ENCODE measurements at places on chromosomes 3 and 15.

DNA sequence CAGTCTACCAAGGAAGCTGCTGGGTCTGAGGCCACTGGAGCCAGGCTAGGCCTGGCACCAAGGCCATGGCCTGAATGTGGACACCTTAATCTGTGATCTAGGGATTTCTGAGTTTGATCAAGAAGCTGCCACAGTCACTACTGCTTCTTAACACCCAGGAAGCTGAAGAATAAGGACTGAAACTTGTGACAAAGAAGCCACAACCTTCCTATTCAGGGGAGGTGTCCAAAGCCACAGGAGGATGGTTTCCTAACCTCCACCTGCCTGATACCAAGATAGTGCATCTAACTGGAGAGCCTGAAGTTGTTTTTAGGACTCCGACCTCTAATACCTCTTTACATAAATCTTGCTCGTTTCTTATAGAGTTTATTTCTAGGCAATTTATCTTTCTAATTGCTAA, 5.5 kb upstream of the ANO10 start:
- no peak for DNase-seq

GRCh38 chr3:76352051-76352450, 566.7 kb upstream of the ZNF717 start:
- DNase-seq: no peak

GRCh38 chr15:101773496-101774100, 29.7 kb upstream of the OR4F6 start:
- DNase-seq: no peak

DNA sequence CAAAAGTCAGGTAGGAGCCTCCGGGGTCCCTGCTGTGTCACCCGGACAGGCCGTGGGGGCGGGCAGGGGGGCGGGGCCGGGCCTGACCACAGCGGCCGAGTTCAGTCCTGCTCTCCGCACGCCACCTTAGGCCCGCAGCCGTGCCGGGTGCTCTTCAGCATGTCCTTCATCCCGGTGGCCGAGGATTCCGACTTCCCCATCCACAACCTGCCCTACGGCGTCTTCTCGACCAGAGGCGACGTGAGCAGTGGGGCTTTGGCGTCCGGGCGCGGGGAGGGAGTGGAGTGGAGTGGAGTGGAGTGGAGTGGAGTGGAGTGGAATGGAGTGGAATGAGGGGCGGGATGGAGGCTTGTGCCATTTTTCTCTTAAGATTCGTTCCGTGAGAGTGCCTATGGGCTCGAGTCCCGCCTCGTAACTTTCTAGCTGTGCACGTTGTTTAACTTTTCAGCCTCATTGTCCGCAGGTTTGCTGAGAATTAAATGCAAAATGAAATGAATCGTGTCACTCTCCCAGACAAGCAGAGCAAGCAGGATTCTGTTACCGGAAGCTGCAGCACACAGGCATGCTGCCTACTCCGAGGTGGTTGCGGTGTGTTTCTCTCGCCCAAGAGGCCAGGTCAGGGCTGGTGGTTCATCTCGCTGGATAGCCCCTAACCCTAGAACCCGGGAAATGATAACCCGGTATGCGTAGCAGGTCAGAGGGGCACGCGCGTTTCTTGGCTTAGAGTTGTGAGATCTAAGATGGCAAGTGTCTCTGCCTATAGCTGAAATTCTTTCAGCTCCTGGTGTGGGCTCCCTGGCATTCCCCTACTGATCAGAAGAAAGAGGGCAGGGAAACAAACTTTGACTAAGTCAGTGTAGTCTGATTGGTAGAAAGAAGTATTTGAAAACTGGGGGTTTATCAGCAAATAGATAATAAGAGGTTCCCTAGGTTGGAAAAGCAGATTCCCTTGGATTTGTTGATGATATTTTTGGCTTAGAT, at the start of gene FAH:
TSS of gene FAH (plus strand) at position 104 of the 981 bp plus-strand sequence. CDS start at position 160, 56 bp downstream.
- DNase-seq: peak; percentile 47

DNA sequence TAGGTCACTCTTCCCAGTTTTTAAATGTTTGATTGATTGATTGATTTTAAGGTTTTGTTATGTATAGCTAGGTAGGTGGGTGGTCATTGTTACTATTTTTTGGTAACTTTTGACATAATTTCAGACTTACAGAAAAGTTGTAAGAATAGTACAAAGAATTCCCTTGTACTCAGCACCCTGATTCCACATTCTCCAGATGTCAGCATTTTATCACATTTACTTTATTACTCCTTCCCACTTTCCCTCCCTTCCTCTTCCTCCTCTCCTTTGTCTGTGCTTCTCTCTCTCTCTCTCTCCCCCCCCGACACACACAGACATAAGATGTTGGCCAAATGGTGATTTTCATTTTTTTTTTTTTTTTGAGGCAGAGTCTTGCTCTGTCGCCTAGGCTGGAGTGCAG, 14.8 kb downstream of the IDH3A start:
- DNase-seq: no peak

DNA sequence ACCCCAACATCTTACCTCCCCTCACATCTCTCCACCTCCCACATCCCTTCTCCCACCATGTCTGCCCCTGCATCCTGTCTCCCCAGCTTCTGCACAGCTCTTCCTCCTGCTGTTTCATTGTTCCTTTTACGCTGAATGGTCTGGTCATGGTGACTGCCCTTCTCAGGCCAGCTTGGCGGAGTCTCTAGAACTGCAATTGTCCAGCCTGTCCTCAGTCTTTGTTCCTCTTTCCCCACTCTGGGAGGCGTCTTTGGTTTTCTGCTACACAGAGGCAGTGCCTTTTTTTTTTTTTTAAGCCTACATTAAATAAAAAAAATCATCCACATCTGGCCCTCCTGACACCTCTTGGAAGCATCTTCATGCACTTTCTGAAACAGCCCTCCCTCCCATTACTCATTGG, 49.1 kb upstream of the SEC22A start:
- DNase-seq: no peak
